ENCODE measurements at places on chromosomes 3 and 15.

GRCh38 chr3:22414239-22414638 is 663.2 kb upstream of the ZNF385D start:
- DNase-seq = no peak

DNA sequence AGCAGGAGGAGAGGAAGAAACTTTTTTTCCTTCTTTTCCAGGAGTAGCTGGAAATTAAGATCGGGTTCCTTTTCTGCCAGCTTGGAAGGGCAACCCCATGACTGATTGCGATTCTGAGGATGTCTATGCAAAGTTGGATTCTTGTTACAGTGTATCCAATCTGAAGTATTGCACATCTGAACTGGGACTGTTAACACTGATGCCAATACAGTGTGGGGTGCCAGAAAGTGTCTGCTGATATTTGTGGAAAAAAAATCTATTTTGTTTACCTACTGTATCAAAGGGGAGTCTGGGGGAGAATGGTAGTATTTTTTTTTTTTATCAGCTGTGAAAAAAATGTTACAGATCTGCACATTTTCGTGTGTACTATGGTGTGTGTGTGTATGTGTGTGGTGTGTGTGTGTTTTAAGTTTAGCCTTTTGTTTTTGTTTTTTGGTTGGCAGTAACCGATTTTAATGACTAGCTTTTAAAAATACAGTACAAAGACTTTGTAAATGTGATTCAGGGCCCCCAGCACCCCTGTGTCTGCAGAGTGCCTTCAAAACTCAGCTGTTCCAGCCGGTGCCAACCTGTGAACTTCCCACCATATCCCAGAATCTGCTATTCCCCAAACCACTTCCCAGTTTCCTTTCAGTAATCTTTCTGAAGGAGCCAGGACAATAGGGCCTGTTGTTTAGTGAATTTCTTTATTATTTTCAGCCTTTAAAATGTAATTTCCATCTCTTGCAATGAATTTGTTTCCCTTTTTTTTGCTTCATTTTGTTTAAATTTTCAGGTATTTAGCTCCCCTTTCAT is 1.9 kb downstream of the RAP2B start:
- DNase-seq = no peak

DNA sequence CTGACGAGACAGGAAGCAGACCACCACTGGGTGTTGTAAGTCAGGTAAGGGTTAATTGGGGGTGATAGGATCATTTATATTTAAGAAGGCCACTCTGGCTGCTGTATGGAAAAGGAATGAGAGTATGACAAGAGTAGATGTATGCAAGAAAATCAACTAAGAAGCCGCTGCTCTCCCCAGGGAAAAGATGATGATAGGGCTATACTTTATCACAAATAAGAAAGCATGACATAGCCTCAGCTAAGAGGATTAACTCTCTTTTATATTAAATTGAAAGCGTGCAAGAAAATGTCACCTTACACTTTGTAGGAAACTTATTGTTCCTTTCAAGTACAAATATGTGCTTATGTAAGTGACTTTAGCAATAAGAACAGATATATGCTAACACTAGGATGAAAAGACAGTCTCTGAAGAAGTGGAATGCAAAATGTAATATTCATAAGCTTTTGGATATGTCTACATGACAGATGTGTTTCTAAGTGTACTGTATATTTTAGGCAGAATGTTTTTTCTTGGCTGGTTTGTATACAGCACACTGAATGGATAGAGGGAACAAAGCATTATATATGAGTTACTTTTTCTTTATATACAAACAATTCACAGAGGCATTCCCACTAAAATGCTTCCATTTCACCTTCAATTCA is 8.7 kb upstream of the NDUFB4 start:
- no peak for DNase-seq

DNA sequence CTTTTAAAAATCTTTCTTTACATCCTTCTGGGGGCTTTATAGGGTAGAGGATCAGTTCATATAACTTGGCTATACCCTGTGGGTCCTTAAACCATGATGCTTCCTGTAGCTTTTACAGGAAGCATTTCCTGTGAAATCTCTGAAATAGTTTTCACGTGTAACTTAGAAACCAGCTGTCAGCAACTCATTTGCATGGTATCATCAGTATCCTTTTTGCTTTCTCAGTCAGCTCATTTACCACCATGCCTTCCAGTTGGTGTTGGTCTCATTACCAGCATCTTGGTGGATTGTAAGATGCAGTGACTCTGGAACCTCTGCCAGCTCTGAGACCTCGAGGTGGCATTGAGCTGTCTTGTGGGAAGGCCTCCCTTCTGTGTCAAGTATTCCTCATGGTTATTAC is 96.7 kb upstream of the MYZAP start:
- no peak for DNase-seq

- DNase-seq = no peak
Observed at GRCh38 chr15:53549697-53550305, 209.7 kb downstream of the WDR72 start.

DNA sequence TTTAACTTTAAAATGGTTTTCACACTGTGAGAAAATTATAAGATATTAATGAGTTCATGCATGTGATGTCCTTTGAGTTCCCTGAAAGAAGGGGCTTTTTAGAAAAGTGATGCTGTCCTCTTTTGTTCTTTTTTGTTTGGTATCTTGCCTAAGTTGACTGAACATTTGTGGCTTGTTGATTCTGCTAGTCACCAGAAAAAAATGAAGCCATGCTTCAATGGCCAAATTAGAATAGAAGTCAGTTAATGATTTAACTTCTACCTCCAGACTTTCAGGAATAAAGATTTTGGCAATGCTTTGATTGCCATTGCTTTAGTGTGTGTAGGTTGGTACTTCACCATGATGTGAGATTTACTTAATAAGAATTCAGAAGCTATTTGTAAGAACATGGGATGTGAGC is 260.6 kb upstream of the NECTIN3 start:
- DNase-seq = no peak

GRCh38 chr3:177816667-177817208 is 619.5 kb upstream of the TBL1XR1 start:
- DNase-seq = no peak

DNA sequence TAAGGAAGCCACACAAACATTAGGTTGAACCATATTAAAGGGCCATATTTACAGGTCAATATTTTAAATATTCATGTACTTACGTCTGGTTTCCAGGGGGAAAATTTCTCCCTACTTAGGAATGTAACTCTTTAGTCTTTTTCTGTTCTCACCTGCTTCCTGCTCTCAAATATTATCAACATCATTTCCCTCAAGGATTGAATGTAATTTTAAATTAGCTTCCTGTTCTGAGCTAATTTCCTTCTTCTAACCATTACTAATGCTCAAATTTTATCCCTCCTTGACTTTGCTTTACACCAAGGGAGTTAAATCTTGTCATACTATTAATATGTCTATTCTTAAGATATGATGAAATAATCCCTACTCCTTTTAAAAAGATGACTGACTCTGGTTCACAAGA is 103.4 kb upstream of the UBP1 start:
- DNase-seq = no peak

- DNase-seq = no peak
Observed at GRCh38 chr3:69214241-69214640, 91.8 kb upstream of the LMOD3 start.

All from activated effector memory CD4-positive, alpha-beta T cell treated with Interleukin-2 at 50 U/mL for 16 hours (primary cell).